Activated naive CD8-positive, alpha-beta T cell treated with anti-CD3 and anti-CD28 coated beads for 36 hours (primary cell): ENCODE measurements at places on chromosomes 2 and 18.

DNA sequence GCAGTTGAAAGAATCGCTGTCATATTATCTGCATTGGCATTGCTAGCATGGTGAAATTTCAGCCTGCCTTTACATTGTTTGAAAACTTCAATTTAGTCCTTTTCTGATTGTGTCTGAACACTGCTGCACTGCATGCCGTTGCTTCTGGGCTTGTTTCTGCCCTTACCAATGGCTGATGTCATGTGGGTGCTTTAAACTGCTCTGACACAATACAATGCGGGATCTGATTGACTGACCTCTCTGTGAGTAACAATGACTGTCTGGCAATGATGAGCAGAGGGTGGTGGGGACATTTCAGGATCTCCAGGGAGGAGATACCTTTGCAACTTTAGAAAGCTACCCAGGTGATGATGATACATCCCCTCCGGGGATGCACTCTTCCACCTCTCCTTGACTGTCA lies 119.5 kb upstream of the ZBTB14 start:
- DNase-seq = no peak

DNA sequence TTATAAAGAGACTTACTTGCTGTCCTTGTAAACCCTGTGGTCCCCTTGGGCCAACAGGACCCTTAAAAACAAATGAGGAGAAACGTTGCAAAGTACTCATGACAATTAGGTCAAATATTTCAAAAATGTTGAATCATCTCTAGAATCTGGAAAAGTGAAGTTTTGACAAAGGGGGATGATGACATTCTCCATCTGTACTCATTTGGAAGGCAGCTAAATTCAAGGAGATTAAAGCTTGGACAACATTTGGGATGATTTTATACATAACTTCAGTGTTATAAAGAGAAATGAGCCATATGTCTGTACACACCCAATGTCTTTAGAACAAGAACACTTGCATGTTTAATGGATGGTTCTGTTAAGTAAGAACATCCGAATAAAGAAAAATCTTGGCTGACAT lies 92.9 kb downstream of the COL5A2 start:
- DNase-seq = no peak

DNA sequence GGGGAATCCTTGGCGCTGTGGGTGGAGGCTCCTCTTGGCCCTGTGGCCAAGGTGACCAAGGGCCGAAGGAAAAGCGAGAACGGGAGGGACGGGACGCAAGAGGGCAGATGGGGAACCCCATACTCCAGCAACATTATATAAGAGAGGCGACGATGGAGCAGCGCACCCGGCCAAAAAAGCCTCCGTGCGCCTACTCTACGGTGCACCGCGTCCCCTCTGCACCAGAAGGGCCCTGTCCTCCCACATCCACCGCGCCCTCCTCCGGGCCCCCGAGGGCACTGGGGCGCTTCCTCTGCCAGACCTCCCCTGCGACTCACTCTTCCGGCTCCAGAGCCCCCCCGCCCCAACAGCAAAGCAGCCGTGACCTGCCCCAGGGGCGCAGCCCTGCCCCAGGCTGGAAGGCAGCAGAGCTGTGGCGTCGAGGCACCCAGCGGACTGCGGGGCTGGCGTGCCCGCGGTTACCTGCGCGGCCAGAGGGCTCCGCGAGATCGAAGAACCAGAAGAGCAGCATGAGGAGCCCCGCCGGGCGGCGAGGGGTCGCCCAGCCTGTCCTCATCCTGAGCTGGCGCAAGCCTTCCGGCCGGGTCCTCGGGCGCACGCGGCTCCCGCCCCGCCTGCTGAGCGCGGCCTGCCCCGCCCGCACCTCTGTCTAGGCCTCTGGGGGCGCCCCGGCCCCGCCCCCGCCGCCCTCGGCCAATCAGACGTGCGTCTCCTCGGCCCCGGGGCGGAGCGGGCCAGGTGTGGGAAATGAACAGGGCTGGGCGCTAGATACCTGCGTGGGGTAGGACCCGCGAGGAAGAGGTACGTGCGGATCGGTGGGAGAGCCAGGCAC lies 106.3 kb upstream of the CD302 start:
- DNase-seq = peak; percentile 87

DNA sequence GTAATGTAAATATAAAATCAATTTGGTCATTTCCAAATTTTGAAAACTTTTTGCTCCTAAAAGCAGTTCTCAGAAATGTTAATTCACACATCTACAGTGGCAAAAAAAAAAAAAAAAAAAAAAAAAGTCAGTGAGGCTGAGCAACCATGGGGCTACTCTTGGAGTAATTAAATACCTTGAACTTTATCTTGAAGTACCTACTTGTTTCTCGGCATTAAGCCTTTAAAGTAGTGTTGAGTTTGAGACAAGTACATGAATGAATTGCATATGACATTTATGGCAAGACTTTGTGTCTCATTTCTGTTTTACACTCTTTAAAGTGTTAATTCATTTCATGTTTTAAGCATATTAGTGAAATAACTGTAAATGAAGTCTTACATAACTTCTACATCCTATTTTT lies 613.3 kb downstream of the XIRP2 start:
- DNase-seq = no peak

- DNase-seq = no peak
These were observed 12.8 kb downstream of the UPP2 start for GRCh38 chr2:158114516-158114915.

DNA sequence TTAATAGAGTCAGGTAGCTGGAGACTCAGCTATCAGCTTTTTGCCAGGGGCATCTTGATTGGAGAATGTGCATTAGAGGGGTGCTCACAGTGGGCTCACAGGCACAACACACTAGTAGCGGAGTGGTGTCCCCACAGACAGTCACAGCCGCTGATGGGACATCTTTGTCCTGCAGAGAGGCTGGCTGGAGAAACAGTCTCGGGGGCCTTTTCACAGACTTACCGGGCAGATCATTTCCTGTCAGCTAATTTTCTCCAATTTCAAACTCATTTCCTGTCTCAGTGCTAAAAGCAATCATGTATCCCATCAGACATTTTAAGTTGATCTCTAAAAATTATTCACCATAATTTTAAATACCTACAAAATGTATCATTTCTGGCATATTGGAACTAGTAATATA lies 562.6 kb downstream of the DCDC2C start:
- no peak for DNase-seq
